Mesothelial cell of epicardium (in vitro differentiated cells): ENCODE measurements at places on chromosomes 3 and 15.

GRCh38 chr15:42083605-42083908, 10.8 kb downstream of the PLA2G4D start:
- DNase-seq = no peak

DNA sequence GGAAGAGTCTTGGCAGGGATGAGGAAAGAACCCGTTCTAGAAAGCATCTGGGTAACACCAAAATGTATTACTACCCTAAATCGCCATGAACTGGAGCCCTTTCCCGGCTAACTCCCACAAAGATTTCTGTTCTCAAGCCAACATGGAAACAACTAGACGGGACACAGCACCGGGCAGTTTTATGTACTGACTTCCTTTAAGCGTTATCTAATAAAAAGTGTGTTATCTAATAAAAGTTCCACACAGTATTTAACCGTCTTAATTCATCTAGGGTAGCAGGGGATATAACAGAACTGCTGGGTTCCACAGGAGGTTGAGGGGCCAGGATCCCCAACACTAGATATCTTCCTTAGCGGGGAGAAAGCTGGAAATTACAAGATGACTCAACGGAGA, 347 bp upstream of the C3orf62 start:
- DNase-seq = no peak

GRCh38 chr3:12375572-12375971, 86.7 kb downstream of the PPARG start:
- DNase-seq = no peak

- no peak for DNase-seq
Measured at GRCh38 chr15:60889006-60889405, 340.1 kb downstream of the RORA start.

DNA sequence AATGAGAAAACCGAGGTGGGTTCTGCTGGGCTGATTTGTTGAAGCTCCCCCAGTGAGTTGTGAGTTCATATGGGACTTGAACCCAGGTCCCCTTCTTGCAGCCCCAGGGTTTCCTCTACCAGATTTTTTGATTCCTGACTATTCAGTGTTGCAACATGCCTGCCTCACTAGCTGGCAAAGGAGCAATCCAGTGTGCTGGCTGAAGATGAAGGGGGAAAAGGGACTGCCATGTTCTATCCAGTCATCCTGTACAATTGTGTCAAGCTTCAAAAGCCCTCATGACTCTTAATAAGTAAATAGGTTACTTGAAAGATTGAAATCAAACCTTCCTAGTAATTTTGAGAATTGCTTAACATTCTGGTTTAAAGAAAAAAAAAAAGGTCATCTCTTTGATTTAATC, 211.5 kb upstream of the TP63 start:
- no peak for DNase-seq

- no peak for DNase-seq
Measured at GRCh38 chr15:49813625-49814024, 192.8 kb downstream of the DTWD1 start.

GRCh38 chr3:101011136-101011535, 17.9 kb upstream of the ABI3BP start:
- DNase-seq = no peak

DNA sequence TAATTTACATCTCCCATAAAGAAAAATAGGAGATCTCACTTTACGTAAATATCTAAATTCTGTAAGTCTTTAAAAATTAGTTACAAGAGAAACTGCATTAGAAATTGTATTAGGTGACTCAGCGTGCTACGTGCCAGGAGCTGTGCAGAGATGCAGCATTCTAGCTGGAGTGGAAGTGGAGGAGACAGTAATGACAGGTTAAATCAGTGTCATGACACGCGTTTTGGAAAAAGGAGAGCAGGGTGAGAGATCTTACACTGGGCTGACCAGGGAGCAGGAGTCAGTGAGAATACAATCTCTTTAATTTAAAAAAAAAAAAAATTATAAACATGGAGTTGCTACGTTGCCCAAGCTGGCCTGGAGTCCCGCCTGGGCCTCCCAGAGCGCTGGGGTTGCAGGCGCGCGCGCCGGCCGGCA, 635 bp downstream of the TUBGCP5 start:
- DNase-seq = no peak

DNA sequence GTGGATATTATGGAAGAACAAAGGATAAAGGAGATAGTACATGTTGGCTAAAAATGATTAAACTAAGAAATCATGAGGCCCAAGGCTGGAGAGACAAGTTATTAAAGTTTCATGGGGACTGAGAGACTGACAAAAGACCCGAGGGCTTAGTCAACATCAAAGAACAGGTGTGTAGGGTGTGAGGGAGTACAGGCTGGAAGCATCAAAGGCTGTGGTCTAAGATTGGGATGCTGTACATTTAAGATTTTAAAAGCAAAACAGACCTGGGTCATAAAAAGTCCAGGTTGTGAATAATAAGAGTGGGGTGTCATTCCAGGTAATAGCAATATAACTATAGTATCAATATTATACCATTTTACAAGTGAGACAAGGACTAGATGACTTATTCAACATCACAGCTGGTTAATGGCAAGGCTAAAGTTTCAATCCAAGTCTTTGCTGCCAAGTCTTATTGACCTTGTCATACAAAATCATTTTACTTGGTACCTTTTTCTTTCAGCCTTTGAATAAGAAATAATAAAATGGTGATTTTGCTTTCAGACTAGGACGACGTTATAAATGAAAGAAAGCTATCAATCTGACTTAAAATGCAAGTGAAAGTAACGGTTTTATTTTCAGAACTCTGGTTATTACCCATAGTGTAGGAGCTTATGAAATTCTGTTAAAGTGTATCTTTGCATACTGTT, 211.6 kb downstream of the TNIK start:
- no peak for DNase-seq

- DNase-seq = no peak
Measured at GRCh38 chr3:120428924-120429323, 21.9 kb downstream of the FSTL1 start.
